T-helper 9 cell (primary cell): ENCODE measurements at places on chromosomes 12 and 14.

DNA sequence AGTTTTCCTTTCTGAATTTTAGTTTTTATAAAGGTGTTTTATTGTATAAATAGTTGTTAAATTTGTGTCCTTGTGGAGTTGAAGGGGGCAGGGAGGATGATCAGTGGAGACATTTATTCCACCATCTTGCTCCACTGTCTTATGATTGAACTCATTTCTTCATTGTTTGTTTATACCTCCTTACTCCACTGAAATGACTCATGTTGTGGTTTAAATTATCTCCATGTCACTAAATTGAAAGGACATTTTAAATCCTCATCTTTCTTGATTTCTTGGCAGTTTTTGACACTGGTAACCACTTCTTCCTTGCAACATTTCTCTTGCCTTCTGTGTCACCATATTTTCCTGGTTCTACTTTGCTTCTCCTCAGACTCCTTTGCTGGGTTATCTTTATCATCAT lies 23.6 kb upstream of the FERMT2 start:
- DNase-seq = no peak

DNA sequence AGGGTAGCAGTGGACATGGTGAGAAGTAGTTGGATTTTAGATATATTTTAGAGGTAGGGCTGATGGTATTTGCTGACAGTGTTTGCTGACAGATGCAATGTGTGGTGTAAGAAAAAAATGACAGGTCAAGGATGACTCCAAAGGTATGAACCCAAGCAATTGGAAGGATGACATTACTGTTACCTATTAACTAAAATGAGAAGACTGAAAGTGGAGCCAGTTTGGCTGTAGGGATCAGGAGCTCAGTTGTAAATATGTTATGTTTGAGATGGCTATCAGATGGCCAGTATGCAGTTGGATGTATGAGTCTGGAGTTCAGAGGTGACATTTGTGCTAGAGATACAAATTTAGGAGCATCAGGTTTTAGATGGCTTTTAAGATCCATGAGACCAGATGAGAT lies 17.4 kb upstream of the SERPINA6 start:
- DNase-seq = no peak

- DNase-seq = no peak
These were observed 198.5 kb upstream of the PPFIA2 start for GRCh38 chr12:81957631-81958030.

- DNase-seq = no peak
These were observed 38.3 kb upstream of the TMTC2 start for GRCh38 chr12:82648259-82648909.

DNA sequence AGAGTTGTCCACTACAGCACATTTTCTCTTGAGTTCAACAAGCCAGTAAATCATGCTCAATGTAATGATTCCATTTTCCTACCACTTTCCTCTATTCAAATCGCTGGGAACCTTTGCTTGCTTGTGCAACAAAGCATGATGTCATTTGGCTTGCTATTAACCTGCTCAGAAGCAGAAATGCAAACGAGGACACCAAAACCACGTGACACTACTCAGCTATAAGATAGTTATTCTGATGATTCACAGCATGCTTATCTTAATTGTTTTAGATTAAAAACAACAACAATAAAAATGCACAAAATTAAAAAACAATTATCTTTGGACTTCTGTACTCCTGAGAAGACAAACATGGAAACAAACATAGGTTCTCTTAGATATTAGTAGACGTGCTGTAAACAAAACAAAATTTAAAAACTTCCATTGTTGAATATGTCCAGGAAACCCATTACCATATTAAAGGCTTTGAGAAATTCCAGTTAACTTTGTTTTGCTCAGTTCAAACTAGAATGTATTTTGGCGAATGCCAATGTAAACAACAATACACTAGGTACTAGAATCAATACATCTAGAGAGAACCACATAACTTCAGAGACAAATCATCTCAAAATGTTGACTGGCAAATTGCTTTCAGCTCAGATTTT lies 77.5 kb upstream of the KRAS start:
- DNase-seq = no peak

DNA sequence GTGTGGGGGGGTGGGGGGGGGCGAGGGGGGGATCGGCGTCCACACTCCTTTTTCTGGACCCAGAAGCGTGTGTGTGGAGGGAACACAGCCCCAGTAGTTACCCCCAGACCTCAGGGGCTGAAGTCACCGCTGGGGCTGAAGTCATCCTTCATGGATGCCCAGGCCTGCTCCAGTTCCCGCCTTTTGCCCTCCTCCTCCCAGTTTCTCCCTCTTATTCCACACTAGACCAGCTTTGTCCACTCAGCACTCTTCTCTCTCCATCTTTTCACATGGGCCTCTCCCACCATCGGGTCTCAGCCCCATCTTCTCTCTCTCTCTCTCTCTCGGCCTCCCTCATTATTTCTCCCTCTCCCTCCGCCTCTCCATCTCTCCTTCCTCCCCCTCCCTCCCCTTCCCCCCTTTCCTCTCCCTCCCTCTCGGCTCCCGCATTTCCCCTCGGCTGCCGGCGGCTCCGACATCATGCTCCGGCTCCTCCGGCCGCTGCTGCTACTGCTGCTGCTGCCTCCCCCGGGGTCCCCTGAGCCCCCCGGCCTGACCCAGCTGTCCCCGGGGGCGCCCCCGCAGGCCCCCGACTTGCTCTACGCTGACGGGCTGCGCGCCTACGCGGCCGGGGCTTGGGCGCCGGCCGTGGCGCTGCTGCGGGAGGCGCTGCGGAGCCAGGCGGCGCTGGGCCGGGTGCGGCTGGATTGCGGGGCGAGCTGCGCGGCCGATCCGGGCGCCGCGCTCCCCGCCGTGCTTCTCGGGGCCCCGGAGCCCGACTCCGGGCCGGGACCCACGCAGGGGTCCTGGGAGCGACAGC lies at the start of gene P3H3:
Gene P3H3 (plus strand): TSS at position 426 of the 799 bp plus-strand sequence. CDS start 34 bp downstream, at position 460.
- DNase-seq = peak; percentile 26

GRCh38 chr12:74689929-74690328 lies 152.3 kb downstream of the ATXN7L3B start:
- no peak for DNase-seq

DNA sequence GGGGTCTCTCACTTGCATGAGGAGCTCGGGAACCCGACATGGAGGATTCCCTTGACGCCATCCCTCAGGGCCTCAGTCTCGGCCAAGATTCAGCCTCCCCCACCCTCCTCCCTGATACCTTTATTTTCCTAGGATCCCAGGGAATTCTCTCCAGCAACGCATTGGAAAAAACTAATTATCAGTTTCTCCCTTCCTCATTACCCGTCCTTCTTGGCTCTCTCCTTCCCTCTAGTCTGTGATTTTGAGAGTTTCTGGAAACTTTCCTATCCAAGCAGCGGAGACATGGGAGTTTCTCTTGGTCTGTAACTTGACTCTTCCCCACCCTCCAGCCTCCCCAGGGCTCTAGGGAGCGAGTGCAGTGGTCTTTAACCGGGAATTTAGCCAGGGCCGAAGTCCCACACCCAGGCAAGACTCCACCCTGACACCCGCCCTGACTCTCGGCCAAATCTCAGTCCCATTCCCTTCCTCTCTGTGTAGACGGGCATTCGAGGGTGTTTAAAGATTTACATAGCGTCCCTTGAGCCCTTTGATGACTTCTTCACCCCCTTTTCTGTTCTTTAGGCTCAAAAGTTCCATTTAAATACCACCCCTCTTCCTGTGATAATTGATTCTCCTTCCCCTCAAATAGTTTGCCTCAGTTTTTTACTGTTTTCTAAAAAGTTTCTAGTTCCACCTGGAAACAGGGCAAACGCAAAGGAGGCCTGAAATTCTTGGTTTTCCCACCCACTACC lies 6.7 kb downstream of the HOXC5 start:
- DNase-seq = no peak

DNA sequence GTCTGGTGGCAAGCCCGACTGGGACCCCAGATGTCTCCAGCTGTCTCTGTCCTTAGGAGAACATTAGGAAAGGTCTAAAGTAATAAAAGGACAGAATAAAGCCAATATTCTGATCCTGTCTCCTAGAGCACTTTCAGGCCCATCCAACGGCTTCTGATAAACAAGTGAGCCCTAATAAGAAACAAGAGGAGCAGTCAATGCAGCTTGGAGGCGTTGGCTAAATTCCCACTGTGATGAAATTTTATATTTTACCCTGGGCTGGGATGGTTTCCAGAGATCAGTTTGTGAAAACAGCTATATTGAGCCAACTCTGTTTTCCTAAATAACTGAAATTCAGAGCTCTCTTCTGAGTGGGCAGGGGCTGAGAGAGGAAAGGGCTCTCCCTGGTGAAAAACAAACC lies 55.5 kb upstream of the SRRM4 start:
- DNase-seq = no peak

GRCh38 chr12:116196752-116197718 lies 80.5 kb downstream of the MED13L start:
- no peak for DNase-seq

- no peak for DNase-seq
These were observed 66.2 kb downstream of the CRADD start for GRCh38 chr12:93743229-93743998.

- no peak for DNase-seq
These were observed 3.1 kb downstream of the HIF1A start for GRCh38 chr14:61698206-61698980.

GRCh38 chr12:89469361-89469760 lies 55.2 kb downstream of the GALNT4 start:
- DNase-seq = no peak

GRCh38 chr12:54164387-54165145 lies 24.2 kb downstream of the SMUG1 start:
- DNase-seq = no peak

DNA sequence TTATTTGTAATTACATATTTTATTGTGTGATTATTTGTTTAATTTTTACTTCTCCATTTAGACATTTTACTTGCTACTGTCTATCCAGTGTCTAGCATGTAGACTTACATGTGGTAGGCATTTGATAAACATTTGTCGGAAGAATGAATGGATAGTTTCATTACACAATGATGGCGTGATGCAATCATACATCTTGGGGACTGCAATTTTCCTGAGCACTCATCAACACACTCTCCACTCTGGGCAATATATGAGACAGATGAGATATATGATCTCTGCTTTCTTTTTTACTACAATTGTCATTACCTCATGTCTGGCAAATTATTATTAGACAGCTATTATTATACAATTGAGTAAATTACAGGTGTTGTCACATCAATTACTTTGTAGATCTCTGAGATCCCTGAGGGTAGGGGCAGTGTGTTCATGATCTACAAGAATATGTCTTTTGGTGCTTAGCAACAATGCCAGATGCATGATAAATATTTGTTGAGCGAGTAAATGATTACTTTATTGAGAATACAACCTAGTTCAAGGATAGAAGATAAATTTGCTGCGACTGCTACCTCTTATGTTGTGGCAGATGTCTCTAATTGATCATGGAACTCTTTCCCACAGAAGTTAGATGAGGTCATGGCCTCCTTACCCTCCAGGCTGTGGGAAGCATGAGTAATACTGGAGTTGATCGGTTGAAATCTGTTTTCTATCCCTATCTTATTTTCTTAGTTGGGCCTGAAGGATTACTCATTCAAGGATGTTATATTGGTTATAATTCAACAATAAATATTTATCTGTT lies 416.0 kb downstream of the LRIG3 start:
- no peak for DNase-seq

- DNase-seq = no peak
These were observed 222.2 kb downstream of the ERC1 start for GRCh38 chr12:1213205-1213604.

DNA sequence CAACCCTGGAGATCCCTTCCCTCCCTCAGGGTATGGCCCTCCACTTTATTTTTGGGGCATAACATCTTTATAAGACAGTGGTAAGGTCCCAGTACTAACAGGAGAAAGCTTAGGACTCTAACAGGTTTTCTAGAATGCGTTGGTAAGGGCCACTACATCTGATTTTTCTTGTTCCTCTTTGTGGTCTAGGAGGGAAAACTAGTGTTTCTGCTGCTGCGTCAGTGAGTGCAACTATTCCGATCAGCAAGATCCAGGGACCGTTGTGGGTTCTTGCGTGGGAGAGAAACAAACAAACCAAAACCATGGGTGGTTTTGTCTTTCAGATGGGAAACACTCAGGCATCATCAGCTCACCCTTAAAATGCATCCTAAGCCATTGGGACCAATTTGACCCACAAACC lies 123.6 kb upstream of the SLC16A7 start:
- DNase-seq = no peak

- no peak for DNase-seq
These were observed 172.1 kb downstream of the ETV6 start for GRCh38 chr12:11821386-11822080.

DNA sequence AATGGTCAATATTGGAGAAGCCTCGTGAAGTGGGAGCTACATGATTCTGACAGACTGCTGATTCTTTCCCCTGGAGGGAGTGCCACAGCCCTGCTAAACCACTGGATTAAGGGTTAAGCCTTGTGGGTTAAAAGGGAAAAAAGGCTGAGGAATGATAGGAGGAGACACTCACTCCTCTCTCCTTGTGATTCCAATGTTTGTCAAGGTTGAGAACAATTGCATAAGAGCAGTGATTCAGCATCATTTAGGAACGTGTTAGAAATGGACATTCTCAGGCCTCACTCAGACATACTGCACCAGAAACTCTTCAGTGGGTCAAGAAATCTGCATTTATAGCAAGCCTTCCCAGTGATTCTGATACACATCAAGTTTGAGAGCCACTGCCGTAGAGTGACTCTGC lies 87.8 kb upstream of the GZMB start:
- DNase-seq = no peak

GRCh38 chr14:94564381-94564780 lies 3.1 kb downstream of the SERPINA4 start:
- DNase-seq = no peak

DNA sequence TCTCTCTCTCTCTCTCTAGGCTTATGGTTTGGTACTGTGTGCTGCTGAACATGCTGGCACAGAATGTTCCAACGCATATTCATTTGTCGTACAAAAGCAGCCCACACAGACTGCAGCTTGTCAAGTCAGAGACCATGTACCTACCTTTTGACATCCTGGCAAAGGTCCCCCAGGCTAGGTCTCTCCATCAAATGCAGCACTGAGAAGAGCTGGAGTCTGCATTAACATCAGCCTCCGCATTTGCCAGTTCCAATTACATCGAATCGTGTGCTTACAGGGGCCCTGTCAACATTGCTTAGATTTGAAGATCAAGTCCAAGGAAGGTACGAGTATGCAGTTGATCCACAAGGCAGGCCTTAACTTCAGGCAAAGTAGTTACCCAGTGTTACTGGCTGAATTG lies 47.9 kb downstream of the GPR135 start:
- no peak for DNase-seq

- no peak for DNase-seq
These were observed 19.5 kb upstream of the GAS2L3 start for GRCh38 chr12:100553936-100554335.

DNA sequence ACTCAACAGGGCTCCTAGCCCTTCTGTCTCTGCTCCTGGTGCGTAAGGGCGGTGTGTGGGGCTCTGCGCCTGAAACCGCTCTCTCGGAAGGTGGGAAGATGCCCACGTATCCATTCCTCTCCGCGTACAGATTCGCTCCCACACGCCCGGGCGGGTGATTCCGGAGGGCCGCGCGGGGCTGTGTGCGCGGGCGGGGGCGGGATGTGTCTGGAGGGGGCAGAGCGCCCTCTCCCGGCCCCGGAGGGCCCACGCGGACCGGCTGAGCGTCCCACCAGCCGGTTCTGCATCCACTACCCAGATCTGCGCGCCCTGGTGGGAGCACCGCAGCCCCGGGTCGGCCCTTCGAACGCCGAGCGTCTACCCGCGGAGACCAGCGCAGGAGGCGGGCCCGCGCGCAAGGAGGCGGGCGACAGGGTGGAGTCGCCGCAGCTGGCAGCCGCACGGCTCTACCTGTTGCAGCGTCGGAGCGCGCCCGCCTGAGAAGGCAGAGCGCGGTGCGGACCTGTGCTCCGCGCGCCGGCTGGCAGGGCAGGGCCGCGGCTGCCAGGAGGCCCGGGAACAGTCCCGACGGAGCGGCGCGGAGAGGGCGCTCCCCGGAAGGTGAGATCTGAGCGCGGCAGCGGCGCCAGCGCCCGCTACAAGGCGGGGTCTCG lies 1.4 kb upstream of the KCNK13 start:
- DNase-seq = no peak
